ENCODE measurements at places on chromosomes 2 and 18. TPM values are rescaled to one million over a fixed set of nuclear protein-coding genes. Genes with fewer than 3 reads are reported as not detected.

STAT4 gene
- total RNA-seq, result 2.0 TPM

- no peak for DNase-seq
- no peaks in the 10 kb centered on the region for H3K4me1 ChIP-seq
- H3K4me3 ChIP-seq, result no peak overlapping the region
- no peaks in the 10 kb centered on the region for H3K27me3 ChIP-seq
Measured at GRCh38 chr2:152694161-152694661, 23.1 kb downstream of the PRPF40A start.

DNA sequence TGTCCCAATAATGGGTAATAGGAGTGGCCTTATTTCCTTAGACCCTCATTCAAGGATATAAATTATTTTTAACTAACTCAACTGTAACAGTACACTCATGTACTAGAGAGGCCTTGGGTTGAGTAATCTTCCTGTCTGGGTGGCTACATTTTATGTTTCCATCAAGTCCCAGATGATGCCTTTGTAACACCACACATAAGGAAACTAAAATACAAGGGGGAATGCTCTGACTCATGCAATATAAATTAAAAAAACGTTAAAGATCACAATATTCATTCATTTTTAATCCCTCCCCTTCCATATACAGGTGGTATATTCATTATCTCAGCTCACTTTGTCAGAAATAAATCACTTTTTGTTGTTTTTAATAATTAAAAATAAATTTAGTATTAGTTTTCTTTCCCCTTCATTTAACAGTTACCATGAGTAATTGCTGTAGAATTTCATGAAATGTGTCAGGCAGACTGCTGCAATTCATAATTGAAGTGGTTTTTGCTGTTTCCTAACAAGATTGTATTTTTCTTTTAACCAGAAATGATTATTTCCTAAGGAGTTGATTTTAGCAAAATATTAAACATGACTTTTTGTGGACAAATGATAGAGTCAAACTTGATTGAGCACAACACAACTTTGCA, 1403.6 kb downstream of the SUCLG1 start:
- no peaks in the 10 kb centered on the region for H3K36me3 ChIP-seq
- H3K27ac ChIP-seq, result no peak overlapping the region
- H3K4me1 ChIP-seq, result no peaks in the 10 kb centered on the region
- H3K4me3 ChIP-seq, result no peak overlapping the region

SP5 gene
- 0.98 TPM for total RNA-seq

SH3BP4 gene
- total RNA-seq, result 32.9 TPM

DNA sequence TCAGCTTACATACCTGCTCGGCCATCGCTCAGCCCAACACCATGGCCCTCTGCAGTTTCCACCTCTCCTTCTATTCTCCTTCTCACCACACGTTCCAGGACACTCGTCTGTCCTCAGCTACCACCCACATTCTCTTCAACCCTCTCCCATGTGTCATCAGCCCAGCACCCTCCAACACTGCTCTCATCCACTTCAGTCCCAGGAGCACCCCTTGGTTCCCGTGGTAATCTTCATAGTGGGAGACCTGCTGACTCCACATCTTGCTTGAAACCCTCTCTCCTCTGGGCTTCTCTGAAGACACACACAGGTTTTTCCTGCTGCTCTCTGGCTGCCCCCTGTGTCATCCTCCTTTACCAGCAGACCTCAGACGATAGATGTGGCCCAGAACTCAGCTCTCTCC, 228.7 kb downstream of the GBX2 start:
- H3K4me3 ChIP-seq, result no peak overlapping the region
- no peaks in the 10 kb centered on the region for H3K27me3 ChIP-seq
- H3K4me1 ChIP-seq, result peaks cover 11% of the 10 kb centered on the region
- no peak overlapping the region for H3K27ac ChIP-seq
- DNase-seq, result no peak

- H3K4me1 ChIP-seq, result no peaks in the 10 kb centered on the region
- H3K36me3 ChIP-seq, result peaks cover 4% of the 10 kb centered on the region
- no peak overlapping the region for H3K4me3 ChIP-seq
- DNase-seq, result no peak
- H3K27ac ChIP-seq, result no peak overlapping the region
- H3K27me3 ChIP-seq, result no peaks in the 10 kb centered on the region
Measured at GRCh38 chr2:157760949-157761348, 115.2 kb downstream of the ACVR1 start.

DNA sequence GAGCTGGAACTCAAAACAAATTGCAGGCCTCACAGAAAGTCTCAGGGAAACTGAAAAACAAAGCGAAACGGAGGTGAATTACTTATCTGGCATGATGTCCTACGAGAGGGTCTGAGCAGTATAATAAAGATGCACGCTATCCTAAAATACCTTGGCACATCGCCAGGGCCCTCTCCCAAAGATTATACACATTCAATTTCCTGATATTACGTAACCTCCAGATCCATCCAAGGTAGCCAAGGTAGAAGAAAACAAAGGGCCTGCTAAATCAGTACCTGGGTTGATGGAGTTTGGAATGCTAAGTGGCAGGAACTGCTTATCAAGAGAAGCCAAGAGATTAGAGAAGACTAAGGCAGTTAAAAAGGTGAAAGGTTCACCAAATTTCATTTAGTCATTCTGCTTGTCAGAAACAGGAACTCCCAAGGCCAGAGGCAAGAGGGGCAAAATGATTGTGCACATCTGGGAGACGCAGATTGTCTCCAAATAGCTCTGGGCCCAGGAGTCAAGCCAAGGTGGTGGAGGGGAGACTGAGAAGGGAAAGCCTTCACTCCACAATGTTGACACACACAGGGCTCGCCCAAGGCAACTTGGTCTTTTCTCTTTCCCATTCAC, 236.8 kb upstream of the ATP5MC3 start:
- DNase-seq, result no peak
- H3K27ac ChIP-seq, result no peak overlapping the region
- no peaks in the 10 kb centered on the region for H3K4me1 ChIP-seq
- no peaks in the 10 kb centered on the region for H3K36me3 ChIP-seq

CHRNG gene
- total RNA-seq, result not detected

DNA sequence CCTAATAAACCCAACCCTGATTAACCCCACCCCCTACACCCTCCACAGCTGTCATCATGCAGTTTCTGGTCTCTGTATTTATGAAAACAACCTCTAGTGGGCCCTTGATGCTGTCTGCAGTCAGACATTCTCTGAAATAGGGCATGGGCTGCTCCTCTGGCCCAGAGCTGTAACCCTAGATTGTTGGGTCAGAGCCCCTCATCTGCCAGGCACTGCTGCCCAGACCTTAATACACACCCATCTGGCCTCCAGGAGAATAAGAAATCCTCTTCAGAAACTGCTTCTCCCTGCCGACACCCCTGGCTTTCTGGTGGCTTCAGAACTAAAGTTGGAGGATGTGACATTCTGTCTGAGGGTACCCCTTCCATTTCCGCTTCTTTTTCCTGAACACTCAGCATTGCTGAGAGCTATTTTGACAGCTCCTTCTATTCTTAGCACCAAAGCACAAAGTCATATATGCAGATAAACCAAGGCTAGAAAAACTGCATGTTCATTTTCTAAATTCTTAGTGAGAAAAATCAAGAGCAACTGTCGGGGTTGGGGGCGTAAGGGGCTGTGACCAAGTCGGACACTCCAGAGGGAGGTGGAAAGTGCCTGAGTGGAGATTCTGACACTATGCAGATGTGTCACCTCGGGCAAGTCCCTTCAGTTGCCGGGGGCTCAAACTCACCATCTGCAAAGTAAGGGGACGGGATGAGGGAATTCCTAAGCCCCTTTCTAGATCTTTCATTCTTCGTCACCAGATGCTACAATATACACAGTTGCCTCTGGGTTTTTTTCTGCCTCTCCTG, 28.7 kb downstream of the SRSF7 start:
- H3K4me1 ChIP-seq, result peaks cover 20% of the 10 kb centered on the region
- no peak for DNase-seq
- H3K27me3 ChIP-seq, result no peaks in the 10 kb centered on the region
- H3K36me3 ChIP-seq, result no peaks in the 10 kb centered on the region

DNA sequence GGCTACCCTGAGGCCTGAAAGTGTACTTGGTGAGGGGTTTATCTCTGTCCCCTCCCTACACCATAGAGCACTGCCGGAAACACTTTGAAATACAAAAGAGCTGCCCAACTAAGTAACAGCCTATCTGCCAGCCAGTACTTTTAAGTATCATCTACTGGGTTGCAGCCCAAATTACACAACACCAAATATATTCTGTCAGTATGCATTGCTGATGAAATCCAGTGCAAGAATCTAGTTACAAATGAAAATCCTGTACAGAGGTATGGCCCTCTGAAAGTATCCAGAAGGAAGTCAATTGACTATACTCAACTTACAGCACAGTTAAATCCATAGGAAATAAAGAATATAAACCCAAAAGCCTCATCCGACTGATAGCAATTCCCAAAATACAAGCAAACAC, 280.8 kb downstream of the CCDC85A start:
- no peaks in the 10 kb centered on the region for H3K36me3 ChIP-seq
- H3K27me3 ChIP-seq, result no peaks in the 10 kb centered on the region
- no peak for DNase-seq
- H3K4me3 ChIP-seq, result no peak overlapping the region

- no peak overlapping the region for H3K27ac ChIP-seq
- no peaks in the 10 kb centered on the region for H3K27me3 ChIP-seq
- DNase-seq, result peak; percentile 54
- no peaks in the 10 kb centered on the region for H3K4me1 ChIP-seq
Measured at GRCh38 chr2:149017116-149017985, 21.1 kb upstream of the LYPD6B start.

SCYGR4 gene
- total RNA-seq, result not detected

GRCh38 chr2:75074708-75075107, 116.3 kb downstream of the POLE4 start:
- no peak for DNase-seq
- H3K4me1 ChIP-seq, result no peaks in the 10 kb centered on the region
- H3K27ac ChIP-seq, result no peak overlapping the region
- peaks cover 25% of the 10 kb centered on the region for H3K27me3 ChIP-seq
- H3K4me3 ChIP-seq, result no peak overlapping the region

LINC00305 gene
- not detected for total RNA-seq

- H3K27ac ChIP-seq, result no peak overlapping the region
- DNase-seq, result no peak
- no peaks in the 10 kb centered on the region for H3K27me3 ChIP-seq
- no peaks in the 10 kb centered on the region for H3K4me1 ChIP-seq
- H3K36me3 ChIP-seq, result no peaks in the 10 kb centered on the region
Measured at GRCh38 chr2:103859238-103859637, 994.7 kb upstream of the POU3F3 start.

ASPRV1 gene
- 1.1 TPM for total RNA-seq

RASGRP3 gene
- 0.59 TPM for total RNA-seq

- H3K27ac ChIP-seq, result no peak overlapping the region
- no peaks in the 10 kb centered on the region for H3K27me3 ChIP-seq
- no peak overlapping the region for H3K4me3 ChIP-seq
- H3K36me3 ChIP-seq, result 0 out of 2 replicates have a peak, but pooled peaks cover 3% of the 10 kb centered on the region
- peak; percentile 54 for DNase-seq
- no peaks in the 10 kb centered on the region for H3K4me1 ChIP-seq
Measured at GRCh38 chr2:207746131-207746530, 23.6 kb downstream of the FZD5 start.
